ENCODE measurements at places on chromosomes 4 and X.

- DNase-seq = no peak
These were observed 159.5 kb downstream of the UGT8 start for GRCh38 chr4:114758066-114758465.

DNA sequence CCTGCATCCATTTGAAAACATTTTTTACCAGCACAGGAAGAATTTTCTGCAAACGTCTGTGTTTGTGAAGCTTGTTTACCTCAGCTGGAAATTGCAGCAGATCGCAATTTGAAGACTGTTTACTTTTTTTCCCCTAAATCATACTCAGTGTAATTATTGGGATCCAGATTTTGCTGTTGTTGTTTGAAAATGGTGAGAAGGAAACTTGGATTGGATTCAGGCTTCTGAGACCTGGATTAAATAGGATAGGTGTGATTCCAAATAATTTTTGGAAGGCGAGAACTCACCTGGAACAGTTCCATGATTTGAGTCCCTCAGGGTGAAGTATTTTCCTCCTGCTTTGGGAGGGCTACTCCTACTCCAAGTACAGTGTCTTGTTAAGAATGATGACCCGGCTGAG lies 279.8 kb downstream of the STIM2 start:
- no peak for DNase-seq

DNA sequence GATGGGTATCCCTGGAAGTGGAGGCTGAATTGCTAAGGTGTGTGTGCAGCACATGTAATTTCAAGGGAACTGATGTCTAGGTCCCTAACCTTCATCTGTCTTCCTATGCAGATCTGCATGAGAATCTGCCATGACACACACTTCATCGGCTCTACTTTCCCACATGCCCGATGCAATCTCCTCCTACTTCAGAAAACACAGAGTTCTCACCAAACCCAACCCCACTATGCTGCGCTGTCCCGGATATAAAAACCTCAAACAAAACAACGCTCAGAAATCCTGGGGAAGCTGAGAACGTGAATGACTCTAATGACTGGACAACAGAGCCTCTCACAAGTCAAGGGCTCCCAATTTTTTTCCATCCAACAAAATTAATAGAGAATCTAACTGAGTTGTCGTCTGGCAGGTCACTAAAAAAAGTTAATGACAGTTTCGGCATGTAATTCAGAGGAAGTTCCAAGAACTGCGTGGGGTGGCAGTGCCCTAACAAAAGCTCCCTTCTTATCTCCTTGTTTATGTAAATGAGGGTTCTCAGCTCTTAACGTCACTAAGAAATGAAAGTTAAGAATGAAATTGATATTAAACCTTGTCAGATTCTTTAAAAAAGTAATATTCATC lies 39.0 kb downstream of the STX18 start:
- peak; percentile 31 for DNase-seq

DNA sequence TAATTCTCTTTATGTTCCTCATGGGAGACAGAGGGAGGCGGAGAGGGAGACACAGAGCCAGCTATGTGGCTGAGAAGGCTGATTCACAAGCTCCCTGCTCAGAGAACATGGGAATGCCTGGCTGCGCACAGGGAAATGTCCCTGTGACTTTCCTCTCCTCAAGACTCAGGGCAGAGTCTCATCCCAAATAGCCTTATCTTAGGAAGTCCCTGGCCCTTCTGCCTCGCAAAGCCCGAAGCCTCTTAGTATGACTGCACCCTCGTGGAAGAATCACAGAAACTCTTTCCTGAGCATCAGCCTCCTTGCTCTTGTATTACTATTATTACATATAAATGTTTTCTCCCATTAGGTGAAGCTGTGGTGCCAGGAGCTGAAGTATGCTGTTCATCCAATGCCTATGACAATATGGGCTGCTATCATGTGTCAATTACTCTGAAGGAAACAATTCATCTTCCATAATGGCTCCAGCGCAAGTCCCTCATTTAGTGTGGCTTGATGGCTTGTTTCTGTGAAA lies 230.5 kb downstream of the MGST2 start:
- no peak for DNase-seq

GRCh38 chr4:10571909-10572308 lies 112.7 kb downstream of the CLNK start:
- no peak for DNase-seq

GRCh38 chrX:127578395-127578794 lies 473.8 kb downstream of the ACTRT1 start:
- no peak for DNase-seq
